ACHN (cell line): ENCODE measurements at places on chromosomes 2 and 18.

DNA sequence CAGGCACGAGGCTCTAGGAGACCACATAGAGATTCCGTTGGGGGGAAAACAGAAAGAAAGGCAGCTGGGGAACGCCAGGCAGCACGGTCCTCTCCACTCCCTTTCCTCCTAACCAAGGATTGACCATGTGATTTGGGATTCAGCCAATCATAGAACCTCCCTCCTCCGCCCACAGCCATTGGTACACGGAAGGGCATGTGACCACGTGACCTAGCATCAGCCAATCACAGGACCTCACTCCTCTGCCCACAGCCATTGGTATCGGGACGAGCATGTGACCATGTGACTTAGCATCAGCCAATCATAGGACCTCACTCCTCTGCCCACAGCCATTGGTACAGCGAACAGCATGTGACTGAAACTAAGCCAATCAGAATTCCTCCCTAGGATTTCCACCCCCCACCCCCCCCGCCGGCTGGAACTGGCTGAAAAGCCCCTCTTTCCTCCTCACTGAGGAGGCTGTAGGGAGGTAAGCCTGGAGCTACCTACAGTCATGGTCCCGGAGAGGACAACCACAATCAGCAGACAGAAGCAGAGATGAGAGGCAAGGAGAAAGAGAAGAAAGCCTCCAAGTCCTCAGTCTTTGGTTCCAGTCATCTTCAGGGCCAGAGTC lies 7.6 kb downstream of the SERPINE2 start:
- DNase-seq: no peak

GRCh38 chr2:8409461-8410260 lies 272.2 kb upstream of the ID2 start:
- DNase-seq: no peak

DNA sequence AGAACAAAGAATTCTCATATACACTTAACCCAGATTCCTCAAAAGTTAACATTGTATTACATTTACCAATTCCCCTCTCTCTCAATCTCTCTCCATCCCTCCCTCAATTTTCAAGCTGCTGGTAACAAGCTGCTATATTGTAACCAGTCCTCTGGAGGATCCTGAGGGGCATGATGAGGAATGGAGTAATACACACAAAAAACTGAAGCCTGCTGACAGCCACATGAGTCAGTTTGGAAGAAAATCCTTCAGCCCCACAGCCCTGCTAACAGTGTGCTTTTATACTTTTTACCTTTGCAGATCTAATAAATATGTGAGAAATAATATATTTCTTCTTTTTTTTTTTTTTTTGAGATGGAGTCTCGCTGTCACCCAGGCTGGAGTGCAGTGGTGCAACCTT lies 165.7 kb upstream of the RAB12 start:
- no peak for DNase-seq

GRCh38 chr18:47175283-47175897 lies 774 bp downstream of the IER3IP1 start:
- DNase-seq: peak; percentile 5

GRCh38 chr2:101111917-101112771 lies 39.0 kb downstream of the TBC1D8 start:
- DNase-seq: no peak

GRCh38 chr2:233020454-233020853 lies 7.4 kb upstream of the NGEF start:
- no peak for DNase-seq

DNA sequence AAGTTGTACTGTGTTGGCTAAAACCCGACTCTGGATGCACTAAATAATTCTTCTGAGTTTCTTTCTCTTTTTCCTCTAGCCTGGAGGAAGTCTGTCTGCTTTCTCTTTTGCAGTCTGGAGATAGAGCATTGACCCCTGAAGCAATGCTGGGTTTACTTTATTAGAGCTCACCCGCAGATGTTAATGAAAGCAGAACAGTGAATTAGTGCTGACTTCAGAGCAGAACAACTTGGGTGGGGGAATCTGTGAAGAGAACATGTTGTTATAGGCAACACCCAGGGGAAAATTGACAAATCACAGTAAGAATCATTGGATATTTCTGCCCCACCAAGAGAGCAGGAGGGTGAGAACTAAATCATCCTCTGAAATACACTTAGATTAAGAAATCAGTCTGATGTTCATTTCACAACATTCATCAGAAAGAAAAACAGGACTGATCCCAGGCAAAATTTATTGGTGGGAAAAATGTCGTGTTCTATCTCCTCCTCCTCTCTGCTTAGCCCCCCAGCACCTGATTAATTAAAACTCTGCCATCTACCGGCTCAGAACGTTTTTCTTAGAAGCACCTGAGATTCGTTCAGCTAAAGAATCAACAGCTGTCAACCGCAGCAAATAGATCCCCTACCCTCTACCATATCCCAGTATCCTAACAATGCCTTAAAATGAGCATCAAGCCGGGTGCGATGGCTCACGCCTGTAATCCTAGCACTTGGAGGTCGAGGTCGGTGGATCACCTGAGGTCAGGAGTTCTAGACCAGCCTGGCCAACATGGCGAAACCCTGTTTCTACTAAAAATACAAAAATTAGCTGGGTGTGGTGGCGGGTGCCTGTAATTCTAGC lies 165.1 kb downstream of the FMNL2 start:
- DNase-seq: no peak

- no peak for DNase-seq
Measured at GRCh38 chr18:6022074-6022444, 126.7 kb upstream of the TMEM200C start.

- peak; percentile 78 for DNase-seq
Measured at GRCh38 chr2:37982147-37982582, 57.1 kb downstream of the RMDN2 start.

- no peak for DNase-seq
Measured at GRCh38 chr2:157443795-157444640, at the start of gene CYTIP. CYTIP (minus strand) TSS chr2:157444089; CDS start chr2:157444020, 69 bp downstream.

GRCh38 chr2:27178469-27178868 lies 29.7 kb downstream of the TCF23 start:
- DNase-seq: no peak

- DNase-seq: peak; percentile 16
Measured at GRCh38 chr2:72999729-73000725, 71.5 kb downstream of the SFXN5 start.

GRCh38 chr2:65638443-65638842 lies 206.0 kb upstream of the SPRED2 start:
- no peak for DNase-seq

- no peak for DNase-seq
Measured at GRCh38 chr18:11042247-11042646, 107.1 kb downstream of the PIEZO2 start.

DNA sequence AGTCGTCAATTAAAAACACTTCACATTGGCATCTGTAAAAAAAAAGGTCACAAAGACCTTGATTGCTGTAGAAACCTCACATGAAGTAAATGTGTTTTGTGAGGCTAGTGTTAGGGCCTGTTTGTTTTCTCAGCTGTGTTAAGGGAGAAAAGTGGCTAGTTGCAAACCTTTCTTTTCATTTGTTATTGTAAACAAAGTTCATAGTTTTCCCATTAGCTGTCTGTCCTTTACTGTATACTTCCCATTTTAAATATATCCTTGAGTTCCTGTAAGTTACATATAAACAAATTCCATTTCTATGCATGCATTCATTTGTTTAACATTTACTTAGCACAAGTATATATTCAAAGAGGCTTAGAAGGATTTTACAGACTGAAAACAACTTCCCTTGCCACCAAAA lies 1250.2 kb downstream of the LRP1B start:
- no peak for DNase-seq

DNA sequence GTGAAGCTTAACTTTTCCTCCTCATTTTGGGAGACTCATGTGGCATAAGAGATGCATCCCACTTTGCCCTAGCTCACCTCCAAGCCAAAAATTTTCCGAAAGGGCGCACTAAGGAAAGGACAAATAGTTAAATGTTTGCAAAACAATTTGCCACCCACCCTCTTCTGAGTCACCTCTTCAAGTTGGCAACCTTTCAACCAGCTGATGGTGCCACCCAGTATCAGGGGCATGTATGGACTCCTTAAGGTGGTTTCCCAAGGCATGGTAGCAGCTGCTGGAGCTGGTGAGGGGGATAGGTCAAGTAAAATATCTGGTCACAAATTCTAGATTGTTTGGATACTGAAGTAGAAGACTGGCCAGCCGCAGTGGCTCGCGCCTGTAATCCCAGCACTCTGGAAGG lies 17.2 kb upstream of the ITGAV start:
- DNase-seq: no peak

DNA sequence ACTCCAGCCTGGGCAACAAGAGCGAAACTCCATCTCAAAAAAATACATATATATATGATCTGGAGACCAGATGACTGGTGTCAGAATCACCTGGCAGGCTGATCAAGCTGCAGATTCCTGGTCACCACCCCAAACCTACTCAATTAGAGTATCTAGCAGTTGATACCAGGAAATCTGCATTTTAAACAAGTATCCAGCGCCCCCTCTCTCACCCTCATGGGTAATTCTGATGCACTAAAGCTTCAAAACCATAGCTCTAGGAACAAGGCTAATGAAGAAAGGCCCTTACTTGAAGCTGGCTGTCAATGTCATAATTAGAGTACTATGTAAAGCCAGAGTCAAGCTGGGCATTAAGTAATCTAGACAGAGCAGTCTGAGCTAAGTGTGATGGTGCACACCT lies 25.0 kb upstream of the PCBP1 start:
- no peak for DNase-seq

DNA sequence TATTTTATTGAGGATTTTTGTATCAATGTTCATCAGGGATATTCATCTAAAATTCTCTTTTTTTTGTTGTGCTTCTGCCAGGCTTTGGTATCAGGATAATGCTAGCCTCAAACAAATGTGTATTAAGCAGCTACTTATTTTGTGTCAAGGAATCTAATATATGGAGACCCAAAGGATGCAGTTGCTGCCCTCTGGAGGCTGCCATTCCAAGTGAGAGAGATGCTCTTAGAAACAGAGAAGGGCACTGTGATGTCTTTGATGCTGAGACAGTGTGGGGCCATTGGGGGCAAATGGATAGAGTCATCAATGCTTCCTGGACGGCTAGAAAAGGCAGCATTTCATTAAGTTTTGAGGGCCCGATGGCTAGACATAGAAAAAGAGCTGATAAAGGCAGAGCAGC lies 292.6 kb downstream of the SETBP1 start:
- no peak for DNase-seq

DNA sequence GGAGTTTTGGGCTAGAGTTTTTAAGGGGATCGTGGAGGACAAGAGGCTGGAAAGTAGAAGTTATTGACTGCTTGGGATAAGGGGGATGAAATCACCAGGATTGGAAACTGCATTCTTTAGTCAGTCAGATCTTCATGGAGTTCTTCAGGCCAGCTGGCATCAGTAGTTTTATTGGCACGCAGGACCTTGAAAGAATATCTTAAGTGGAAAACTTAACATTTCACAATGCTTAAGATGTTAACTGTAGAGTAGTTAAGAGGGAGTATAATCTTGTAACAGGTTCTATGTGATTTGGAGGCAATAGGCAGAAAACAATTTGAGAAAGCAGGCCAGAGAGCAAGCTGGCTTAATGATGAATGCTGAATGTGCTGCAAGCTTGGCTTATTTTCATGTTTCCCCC lies 300.4 kb upstream of the KCNH7 start:
- DNase-seq: no peak

DNA sequence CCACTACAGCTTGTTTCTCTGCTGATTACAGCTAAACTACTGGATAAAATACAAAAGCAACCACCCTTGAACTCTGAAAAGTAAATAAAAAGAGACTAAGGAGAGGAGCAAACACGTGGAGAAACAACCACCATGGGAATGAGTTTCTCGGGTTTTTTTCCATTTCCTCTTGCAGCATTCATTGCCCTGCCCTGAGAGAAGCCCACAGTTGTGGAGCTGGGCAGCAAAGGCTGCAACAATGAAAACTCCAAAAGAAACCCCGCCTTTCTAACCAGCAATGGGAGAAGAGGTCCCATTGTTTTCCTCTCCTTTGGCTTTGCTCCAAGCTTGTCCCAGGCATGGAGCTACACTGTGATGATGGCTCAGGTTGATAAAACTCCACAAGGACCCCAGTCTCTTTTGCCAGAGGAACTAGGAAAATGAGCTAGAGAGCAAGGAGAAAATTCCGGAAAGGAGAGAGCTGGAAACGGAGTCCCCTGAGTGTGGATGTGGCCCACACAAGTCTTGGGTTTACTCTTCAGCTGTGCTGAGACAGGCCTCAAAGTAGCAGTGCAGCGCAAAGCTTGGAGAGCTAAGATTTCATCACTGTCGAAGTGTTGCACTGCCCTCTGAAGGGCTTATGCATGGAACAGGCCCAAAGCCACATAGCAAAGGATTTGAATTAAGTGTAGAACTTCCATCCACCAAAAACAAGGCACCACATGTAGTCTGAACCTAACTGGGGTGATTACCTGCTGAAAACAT lies 20.9 kb downstream of the NAPG start:
- DNase-seq: no peak

GRCh38 chr18:36685580-36685979 lies 143.2 kb downstream of the TPGS2 start:
- DNase-seq: no peak

GRCh38 chr18:8771930-8772329 lies 66.6 kb downstream of the MTCL1 start:
- DNase-seq: peak; percentile 46

GRCh38 chr2:196652869-196653268 lies 13.4 kb downstream of the CCDC150 start:
- DNase-seq: no peak

DNA sequence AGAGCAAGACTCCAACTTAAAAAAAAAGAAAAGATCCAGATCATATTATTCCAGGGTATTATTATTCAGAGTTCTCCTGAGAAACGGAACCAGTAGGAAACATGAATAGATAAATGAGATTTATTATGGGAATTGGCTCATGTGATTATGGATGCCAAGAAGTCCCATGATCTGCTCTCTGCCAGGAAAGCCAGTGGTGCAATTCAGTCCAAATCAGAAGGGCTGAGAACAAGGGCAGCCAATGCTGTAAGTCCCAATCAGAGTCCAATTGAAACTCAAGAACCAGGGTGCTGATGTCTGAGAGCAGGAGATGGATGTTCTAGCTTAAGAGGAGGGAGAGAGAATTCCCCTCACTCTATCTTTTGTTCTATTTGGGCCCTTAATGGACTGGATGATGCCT lies 7.8 kb downstream of the SCYGR2 start:
- DNase-seq: no peak

DNA sequence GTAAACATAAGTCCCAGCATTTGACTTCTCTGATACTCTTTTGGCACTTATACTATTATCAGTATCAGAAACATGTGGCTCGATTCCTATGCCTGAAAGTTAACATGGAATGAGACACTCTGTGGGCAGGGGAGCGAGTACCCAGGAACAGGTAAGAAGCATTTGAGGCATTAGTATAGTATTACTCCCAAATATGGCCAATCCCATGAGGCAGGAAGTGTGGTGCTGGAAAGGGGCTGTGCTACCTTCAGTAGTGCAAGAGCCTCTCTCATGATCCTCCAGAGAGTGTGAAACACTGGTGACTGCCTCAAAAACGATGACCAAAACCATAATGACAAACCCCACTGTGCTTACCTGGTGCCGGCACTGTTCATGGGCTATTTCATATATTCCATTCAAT lies 415.1 kb downstream of the SOX11 start:
- no peak for DNase-seq
